Fibroblast of skin of scalp (primary cell): ENCODE measurements at places on chromosomes 6 and 20.

- no peak for DNase-seq
Observed at GRCh38 chr20:51387125-51387875, 155.2 kb downstream of the NFATC2 start.

GRCh38 chr20:46630306-46630705 is 21.0 kb downstream of the SLC13A3 start:
- DNase-seq, result no peak

- no peak for DNase-seq
Observed at GRCh38 chr6:154996016-154996590, 988 bp downstream of the TIAM2 start.

GRCh38 chr6:107712237-107712664 is 111.9 kb downstream of the SCML4 start:
- DNase-seq, result no peak

DNA sequence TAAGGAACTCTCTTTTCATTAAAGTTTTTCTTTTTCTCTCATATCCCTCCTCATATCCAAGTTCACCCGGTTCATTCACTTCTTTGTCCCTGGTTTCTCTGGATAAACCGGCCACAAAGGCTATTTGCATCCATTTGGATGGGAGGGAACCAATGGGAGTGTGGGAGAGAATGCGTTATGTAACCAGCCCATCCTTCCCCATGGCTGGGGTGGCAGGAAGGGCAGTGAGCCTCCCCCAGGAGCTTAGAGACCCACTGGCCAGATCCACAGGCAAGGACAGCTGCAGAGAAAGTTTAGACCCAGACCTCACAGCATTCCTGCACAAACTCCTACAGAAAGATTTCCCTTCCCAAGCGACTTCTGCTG is 10.7 kb downstream of the CASS4 start:
- DNase-seq, result no peak

DNA sequence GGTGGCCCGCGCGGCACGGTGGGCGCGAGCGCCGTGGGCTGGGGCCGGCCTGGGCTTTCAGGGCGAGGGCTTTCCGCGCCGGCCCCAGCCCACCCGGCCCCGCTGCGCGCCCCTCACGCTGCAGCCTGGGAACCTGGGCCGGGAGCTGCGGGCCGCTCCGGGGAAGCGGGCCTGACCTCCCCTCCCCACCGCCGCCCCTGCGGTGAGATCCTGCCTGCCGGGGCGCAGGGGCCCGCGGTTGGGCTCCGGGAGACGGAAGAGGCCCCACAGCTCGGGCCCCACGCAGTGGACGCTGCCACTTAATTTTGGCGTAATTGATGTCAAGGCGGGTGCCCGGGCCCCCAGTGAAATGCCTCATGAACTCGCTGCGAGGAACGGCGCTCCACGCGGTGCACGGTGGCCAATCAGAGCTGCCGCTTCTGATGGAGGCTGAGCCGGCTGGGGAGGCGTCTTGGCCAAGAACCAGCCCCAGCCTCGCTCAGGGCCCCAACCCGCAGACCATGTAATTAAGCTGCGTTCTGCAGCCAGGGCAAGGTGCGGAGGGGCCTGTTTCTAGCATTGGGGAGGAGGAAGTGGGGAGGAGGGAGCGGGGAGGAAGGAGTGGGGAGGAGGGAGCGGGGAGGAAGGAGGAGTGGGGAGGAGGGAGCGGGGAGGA is 96.1 kb upstream of the BHLHE23 start:
- DNase-seq, result peak; percentile 39

- DNase-seq, result no peak
Observed at GRCh38 chr6:82129797-82130196, 117.7 kb downstream of the IBTK start.

GRCh38 chr6:88884361-88884760 is 79.1 kb downstream of the RNGTT start:
- DNase-seq, result no peak

GRCh38 chr20:35910254-35910653 is 44.0 kb downstream of the SCAND1 start:
- DNase-seq, result no peak

DNA sequence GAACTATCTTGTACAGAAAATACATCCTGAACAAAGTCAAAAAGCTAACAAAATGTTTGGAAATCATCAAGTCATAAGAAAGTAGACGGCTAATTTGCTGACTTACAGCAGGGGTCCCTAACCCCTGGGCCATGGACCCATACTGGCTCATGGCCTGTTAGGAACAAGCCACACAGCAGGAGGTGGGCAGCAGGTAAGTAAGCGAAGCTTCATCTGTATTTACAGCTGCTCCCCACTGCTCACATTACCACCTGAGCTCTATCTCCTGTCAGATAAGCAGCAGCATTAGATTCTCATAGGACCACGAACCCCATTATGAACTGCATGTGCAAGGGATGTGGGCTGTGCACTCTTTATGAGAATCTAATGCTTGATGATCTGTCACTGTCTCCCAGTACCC is 115.5 kb downstream of the CDK19 start:
- no peak for DNase-seq

DNA sequence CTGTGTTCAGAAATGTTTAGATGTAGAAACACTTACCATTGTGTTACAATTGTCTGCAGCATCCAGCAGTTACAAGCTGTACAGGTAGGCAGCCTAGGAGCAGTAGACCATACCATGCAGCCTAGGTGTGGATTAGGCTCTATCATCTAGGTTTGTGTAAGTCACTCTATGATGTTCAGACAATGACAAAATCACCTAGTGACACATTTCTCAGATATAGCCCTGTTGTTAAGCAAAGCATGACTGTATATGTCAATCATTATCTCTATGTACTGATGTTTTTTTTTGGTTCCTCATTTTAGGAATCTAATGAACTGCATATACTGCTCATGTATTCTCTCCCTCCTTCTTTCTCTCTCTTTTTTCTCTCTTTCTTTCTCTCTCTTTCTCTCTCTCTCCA is 22.2 kb downstream of the CST8 start:
- no peak for DNase-seq

GRCh38 chr20:49906101-49906604 is 9.2 kb downstream of the SPATA2 start:
- no peak for DNase-seq

- peak; percentile 17 for DNase-seq
Observed at GRCh38 chr6:36546308-36546919, 865 bp downstream of the STK38 start.

DNA sequence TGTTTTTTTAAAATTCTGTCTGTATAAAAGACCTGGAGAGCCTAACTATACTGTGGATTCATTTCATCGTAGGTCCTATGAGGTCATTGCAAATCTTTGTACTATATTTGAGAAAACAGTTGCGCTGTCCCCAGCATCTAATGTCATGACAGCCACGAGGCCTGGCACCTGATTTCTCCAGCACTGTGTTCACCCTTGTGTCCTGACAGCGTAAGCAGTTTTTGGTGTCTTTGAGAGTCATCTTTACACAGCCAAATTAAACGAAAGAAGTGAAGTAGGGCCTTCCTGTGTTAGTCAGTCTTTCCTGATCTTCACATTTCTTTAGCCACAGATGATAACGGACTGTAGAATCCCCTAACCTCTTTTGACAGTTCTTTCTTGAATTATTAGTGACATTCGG is 70.6 kb upstream of the PHACTR2 start:
- DNase-seq, result no peak

DNA sequence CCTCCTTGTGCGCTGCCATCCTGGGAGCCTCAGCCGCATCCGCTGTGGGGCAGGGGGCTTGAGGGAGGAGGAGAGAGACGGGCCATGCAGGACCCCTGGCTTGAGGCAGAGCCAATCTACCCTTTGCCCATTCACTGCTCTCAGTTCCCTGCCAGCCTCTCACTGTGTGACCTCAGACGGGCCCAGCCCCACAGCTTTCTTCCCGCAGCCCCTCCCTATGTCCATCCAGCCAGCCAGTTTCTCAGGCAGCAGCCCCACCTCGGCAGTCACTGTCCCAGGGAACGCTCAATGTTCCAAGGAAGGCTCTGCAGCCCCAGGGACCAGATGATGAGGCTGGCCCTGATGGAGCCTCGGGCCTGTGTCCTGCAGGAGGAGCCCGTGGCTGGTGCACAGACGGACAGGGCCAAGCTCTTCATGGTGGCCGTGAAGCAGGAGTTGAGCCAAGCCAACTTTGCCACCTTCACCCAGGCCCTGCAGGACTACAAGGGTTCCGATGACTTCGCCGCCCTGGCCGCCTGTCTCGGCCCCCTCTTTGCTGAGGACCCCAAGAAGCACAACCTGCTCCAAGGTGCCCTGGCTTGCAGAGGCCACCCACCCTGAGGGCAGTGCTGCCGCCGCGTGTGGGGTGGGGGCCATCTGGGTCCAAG is 3.9 kb upstream of the TNFRSF6B start:
- peak; percentile 21 for DNase-seq

GRCh38 chr6:170093658-170094596 is 197.0 kb downstream of the DLL1 start:
- DNase-seq, result no peak

- peak; percentile 26 for DNase-seq
Observed at GRCh38 chr6:14910692-14911547, 334.9 kb upstream of the JARID2 start.

- no peak for DNase-seq
Observed at GRCh38 chr20:58918621-58919020, 62.4 kb upstream of the NELFCD start.

- no peak for DNase-seq
Observed at GRCh38 chr20:20521736-20522135, 153.8 kb downstream of the INSM1 start.

DNA sequence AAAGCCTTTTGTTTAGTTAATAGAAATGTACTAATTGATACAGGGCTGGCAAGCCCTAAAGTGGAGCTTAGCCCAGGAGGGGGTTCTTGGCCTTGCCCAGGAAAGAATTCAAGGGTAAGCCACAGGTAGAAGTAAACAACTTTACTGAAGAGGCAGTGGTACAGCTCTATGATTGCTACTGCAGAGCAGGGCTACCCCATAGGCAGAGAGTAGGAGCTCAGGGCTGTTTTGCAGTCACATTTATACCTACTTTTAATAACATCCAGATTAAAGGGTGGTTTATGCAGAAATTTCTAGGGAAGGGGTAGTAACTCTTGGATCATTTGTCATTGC is 680.4 kb upstream of the GJE1 start:
- no peak for DNase-seq

GRCh38 chr6:35969646-35970045 is 48.7 kb upstream of the SRPK1 start:
- DNase-seq, result no peak

- peak; percentile 45 for DNase-seq
Observed at GRCh38 chr6:148438632-148439031, 96.0 kb downstream of the SASH1 start.

DNA sequence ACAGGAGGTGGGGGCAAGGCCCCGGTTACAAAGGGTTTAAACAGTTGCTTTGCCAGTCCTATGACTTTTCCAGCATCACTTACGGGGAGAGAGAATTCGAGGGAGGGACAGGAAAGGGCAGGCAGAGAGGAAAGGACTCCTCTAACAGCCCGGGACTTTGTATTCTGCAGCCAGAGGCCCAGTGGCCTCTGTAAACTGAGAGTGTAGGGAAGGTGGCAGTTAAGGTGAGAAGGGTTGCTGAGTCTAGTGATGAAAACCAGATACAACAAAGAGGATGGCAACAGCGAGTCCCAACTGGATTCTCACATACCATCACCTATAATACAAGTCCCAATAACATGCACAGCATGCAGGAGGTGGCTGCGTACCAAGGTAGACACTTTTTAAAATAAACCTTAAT is 13.5 kb downstream of the PLAGL2 start:
- no peak for DNase-seq

GRCh38 chr20:3405696-3406358 is 1.6 kb downstream of the DNAAF9 start:
- DNase-seq, result no peak

DNA sequence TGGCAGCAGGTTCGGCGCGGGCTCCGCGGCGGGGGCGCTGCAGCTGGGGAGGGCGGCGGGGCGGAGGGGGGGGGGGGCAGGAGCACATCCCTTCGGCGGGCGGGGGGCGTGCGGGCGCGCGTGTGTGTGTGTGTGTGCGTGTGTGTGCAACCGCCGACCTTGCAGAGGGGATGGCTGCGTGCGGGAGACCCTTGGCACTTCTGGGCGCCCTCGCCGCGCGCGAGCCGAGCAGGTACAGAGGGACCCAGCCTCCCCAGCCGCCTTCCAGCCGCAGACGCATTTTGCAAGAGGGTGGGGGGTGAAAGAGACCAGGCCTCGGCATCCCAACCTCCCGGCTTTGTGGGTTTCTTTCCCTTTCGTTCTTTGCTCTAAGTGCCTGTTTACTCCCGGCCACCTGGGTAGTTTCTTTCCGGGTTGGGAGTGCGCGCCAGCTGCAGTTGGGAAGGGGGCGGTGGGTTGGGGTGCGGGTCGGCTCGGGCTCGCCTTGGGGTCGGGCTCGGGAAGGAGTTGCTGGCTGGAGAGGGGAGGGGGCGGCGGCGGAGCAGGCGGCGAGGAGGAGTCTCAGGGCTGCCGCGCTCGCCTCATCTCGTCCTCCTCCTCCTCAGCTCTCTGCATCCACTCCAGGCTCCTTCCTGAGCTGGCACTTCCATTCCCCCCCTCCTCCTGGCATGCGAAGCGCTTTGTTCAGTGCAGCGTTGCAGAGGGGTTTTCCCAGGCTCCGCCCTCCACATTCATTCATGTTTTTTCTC is 620 bp downstream of the HIVEP1 start:
- DNase-seq, result peak; percentile 91

DNA sequence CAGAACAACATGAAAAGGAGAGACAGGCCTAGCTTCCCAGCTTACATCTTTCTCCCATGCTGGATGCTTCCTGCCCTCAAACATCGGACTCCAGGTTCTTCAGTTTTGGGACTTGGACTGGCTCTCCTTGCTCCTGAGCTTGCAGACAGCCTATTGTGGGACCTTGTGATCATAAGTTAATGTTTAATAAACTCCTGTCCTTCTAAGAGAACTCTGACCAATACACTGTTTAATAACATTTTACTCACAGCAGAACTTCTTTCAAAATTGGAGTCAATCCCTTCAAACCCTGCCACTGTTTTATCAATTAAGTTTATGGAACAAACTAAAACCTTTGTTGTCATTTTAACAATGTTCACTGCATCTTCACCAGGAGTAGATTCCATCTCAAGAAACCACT is 111.4 kb downstream of the PREP start:
- DNase-seq, result no peak

GRCh38 chr6:159490298-159490937 is 202.6 kb downstream of the SOD2 start:
- DNase-seq, result no peak

- DNase-seq, result peak; percentile 7
Observed at GRCh38 chr20:2599288-2600006, 53.0 kb upstream of the NOP56 start.

DNA sequence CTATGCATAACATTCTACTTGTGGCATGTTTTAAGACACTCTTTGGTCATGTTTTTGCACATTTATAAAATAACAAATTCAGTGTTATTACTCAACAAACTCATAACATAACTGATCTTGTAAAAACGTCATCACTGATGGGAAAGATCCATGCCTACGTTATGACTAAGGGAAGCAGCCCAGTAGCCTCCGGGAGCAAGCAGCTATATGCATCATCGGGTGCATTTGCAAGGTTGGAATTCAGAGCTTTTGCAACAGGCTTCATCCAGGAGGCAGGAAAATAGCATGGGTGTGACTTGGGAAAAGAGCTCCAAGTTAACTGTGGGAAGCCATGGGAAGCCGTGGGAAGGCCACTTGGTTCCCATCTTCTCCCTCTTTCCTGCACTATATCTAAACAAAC is 271.6 kb upstream of the SGK1 start:
- DNase-seq, result peak; percentile 98
